NCI-H2029 (cell line): ENCODE measurements at places on chromosomes 2 and 18.

DNA sequence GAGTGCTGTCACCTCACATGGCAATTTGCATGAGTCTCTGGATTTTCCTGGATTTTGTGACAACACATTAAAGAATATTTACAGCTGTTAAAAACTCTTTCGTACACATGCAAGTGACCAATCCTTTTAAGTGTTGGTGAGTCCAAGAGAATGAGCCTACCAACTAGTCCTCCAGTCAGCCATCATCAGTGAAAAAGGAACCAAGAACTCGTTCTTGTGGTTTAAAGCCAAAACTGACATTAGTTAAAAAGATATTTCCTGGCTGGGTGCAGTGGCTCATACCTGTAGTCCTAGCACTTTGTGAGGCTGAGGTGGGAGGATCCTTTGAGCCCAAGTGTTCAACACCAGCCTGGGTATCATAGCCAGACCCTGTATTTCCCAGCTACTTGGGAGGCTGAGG is 215.4 kb upstream of the ITGA4 start:
- DNase-seq, result no peak

DNA sequence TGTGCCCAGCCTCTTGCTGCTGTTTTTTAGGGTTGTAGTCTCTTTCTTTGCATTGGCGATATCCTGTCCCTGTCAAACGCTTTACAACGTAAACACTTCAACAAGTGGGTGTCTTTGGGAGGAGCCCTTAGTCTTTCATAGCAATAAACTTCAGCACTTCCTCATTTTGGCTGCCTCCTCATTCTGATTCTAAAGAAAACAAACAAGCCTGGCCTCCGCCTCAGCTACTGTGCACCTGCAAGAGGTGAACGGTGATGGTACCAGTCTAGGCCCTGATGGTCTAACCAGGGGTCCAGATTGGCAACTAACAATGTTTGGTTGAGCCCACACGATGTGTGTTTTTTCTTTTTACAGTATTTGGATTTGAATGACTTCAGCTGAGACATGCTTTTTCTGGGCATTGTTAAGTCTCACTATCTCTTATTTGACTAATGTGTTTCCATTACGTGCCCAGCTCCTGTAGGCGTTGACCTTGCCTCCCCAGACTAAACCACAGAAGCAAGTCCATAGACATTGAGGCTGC is 53.2 kb upstream of the CUL3 start:
- no peak for DNase-seq

DNA sequence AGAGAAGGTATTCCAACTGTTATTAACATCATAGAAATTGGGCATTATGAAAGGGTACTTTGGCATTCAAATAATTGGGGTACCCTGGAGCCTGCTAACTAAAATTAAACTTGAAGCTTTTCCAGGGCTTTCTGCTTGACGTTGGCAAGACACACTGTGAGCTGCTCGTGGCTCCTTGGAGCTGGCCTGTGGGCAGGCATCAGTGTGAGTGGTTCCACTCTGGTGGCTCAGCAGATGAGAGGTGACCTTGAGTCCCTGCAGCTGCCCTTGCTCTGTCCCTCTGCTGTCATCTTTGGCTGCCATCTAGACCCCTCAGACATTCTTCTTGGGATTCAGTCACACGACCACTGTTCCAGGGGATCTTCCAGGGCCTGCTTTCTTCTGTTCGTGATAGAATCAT is 6.7 kb downstream of the CNNM3 start:
- no peak for DNase-seq

DNA sequence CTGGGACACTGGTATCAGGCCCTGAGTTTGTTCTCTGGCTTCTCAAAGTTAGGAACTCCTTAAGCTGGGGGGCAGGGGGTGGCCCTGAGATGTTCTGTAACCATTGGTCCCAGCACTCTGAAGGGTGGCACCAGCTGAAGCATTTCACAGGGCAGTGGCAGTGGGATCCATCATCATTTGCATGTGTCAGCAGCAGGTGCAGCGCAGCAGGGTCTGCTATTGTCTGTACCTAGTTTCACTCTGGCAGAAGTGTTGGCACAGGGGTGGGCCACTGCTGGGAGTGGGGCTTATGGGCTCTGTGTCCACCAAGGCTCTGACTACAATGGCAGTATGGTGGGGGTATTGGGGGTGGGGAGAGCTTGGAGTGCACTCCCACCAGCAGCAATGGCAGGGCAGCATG is 460.4 kb upstream of the ZNF804A start:
- DNase-seq, result no peak

- no peak for DNase-seq
Observed at GRCh38 chr2:216574046-216574445, 59.2 kb upstream of the IGFBP2 start.

DNA sequence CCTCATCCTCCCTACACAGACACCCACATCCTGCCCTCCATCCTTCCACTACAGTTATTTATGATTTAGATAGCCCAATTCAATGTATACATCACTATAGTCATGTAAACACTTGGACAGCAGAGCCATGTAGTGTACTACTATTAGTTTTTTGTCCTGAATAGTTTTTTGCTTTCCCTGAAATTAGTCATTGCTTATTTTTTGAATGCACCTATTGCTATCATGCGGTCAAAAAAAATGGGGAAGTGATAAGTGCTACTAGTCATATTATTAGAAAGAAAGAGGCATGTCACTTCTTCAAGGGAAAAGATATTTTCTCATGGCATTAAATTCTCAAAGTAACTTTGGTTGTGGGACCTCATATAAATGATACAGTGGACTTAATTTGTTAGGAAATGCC is 6.8 kb upstream of the GREB1 start:
- DNase-seq, result no peak

DNA sequence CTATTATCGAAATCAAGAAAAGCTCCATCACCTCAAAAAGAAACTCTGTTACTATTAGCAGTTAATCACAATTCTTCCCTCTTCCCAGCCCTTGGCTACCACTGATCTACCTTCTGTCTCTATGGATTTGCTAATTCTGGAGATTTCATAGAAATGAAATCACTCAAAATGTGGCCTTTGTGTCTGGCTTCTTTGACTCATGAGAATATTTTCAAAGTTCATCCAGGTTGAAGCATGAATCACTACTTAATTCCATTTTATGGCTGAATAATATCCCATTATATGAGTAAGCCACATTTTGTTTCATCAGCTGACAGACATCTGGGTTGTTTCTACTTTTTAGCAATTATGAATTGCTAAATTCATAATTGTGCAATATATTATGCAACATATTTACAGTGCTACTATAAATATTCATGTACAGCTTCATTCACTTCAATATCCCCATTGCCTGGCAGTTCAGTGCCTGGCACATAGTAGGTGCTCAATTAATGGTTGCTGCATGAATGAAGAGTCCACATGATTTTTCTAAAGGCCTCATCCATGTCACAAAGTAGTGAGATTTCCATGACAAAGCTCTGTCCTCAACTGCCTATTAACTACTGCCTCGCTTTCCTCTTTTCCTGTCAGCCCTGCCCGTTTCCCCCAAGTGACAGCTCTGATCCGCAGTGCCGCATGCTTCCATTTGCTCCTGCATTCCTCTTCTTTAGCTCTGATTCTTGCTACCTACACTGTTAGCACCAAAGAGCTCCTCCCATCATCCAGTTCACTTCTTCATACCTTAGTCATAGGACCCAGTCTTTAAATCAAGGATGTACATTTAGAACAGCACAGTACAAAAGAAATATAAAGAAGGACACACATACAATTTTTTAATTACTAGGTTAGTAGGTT is 32.8 kb downstream of the CCDC93 start:
- DNase-seq, result no peak

- no peak for DNase-seq
Observed at GRCh38 chr2:143262389-143262788, 133.2 kb downstream of the ARHGAP15 start.

- DNase-seq, result peak; percentile 32
Observed at GRCh38 chr2:162153608-162154224, 1.7 kb upstream of the GCG start.

DNA sequence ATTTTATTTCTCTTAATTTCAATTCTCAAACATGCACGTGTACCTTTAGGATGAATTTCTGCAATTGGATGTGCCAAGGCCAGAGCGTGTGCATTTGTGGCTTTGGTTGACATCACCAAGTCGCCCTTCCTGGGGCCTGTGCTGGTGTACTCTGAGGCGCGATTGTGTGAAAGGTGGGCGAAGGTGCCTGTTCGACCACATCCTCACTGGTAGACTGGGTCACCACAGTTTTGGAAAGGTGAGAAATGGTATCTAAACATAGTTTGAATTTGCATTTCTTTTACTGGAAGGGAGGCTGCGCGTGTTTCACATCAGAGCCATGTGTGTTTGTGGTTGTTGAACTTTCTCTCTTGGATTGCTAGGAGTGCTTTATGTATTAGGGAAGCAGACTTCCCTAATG is 89.8 kb downstream of the LDLRAD4 start:
- no peak for DNase-seq

DNA sequence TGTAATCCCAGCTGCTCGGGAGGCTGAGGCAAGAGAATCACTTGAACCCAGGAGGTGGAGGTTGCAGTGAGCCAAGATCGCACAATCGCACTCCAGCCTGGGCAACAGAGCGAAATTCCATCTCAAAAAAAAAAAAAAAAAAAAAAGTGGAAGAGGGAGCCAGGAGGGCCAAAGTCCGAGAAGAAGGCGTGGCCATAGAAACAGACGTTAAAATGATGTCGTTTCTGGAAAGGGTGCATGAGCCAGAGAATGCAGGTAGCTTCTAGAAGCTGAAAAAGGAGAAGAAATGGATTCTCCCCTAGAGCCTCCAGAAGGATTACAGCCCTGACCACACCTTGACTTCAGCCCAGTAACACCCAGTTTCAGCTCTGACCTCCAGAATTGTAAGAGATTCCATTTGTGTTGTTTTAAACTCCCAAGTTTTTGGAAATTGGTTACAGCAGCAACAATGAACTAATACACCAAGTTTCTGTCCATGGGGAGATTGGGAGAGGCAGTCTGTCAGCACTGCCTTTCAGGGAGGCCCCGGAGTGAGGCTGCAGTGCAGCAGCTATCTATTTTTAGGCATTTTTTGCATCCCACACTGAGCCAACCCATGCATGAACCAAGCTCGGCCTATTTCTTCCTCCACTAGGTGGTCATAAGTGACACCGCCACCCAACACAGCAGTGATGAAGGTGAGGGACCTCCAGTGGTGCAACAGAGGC is 14.2 kb upstream of the TRAF3IP1 start:
- no peak for DNase-seq

DNA sequence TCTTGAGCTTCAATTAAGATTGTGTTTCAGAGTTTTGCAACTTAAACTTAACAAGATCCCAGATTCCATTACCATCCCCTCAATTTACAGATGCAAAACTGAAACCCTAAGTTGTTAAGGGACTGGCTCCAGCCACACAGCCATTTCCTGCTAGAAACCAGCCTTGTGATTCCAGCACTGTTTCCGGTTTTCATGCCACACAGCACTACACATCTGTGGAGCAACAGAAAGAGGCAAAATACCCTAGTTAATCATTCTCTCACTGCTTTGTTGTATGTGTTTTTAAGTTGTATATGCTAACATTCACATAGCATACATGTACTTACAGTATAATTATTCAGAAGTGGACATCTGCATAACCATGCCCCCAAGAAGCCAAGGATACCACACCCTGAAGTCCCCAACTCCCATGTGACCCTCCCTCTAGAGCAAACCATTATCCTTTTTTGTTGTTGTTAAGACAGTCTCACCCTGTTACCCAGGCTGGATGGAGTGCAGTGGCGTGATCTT is 87.4 kb downstream of the MYO5B start:
- no peak for DNase-seq

DNA sequence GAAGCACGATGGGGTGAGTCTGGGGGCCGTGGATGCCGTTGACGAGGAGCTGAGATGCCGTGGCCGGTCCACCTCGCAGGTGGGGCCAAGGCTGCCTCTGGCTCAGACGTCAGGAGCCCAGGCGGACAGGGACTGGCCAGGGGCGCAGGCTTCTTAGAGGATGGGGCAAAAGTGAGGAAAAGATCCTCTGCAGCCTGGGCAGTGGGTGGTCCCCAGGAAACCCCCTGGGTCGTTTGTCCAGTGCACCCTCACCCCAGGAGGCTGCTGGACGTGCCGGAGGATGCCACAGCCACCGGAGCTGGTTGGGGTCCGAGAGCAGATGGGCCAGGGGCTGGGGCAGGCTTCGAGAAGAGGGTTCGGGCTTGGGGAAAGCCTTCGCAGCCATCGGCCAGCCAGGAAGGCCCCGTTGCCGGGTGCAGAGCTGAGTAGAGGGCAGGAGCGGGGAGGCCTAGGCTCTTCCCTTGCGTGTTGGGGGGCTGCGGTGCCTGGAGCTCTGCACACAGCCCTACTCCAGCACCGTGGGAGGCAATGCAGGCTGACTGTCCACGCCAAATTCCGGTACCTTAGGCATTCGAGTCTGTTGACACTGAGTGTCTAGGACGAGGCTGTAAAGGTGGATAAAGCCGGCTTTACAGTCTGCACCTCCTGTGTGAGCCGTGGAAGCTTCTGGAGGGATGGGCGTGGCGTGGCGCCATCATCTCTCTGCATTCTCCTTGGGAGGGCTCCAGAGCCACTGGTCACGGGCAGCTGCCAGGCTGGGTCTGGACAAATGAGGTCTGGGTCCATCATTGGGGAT is 18.8 kb downstream of the GPC1 start:
- DNase-seq, result no peak

DNA sequence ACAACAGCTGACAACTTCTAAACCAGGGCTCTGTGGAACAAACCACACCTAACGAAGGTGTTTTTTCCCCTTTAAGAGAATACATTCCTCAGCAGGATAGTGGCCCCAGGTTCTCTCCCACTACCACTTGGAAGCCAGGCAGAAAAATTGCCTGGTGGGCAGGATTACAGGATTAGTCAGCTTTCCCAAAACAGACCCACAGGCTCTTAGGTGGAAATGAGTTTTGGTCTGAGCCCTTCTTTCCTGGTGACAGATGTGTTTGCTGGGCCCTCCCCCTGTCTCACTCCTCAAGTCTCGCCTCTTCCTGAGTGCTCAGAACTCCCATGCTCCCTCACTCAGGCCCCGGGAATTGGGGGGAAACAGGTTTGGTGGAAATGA is 139.4 kb upstream of the HAAO start:
- DNase-seq, result no peak

GRCh38 chr18:51100385-51101120 is 70.5 kb downstream of the SMAD4 start:
- no peak for DNase-seq

DNA sequence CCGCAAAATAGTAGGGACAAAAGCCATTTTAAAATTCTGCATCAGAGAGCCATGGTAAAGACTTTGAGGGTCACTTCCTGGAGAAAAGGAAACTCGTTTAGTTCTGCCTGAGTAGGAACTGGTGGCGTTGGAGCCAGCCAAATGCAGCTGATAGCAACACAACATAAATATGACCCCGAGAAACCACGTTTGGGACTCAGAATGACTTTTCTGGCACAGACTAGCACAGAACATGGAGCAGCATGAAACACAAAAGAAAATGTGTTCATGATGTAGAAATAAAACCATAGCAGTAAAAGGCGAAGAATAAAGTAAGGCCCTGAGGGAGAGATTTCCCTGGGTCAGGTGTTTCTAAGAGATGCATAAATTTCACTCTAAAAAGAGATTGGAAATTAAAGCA is 149.2 kb upstream of the KLHL29 start:
- no peak for DNase-seq

DNA sequence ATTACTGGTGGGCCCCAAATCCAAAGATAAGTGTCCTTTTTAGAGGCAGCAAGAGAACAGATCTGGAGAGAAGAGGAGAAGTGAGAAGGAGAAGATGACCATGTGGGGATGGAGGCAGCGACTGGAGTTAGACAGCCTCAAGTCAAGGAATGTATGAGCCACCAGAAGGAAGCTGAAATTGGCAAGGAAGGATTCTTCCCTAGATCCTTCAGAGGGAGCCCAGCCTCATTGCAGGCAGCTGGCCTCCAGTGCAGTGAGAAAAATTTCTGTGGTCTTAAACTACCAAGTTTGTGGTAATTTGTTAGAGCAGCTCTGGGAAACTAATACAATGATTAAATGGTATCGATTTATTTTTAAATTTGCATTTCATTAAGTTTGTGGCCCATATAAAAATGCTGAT is 167.9 kb downstream of the NCKAP5 start:
- DNase-seq, result no peak
